Cortex of kidney (tissue), 1 donor: ENCODE measurements at places on chromosomes 13 and 19.

GRCh38 chr13:99113351-99113750 is 87.3 kb upstream of the UBAC2 start:
- DNase-seq = no peak

DNA sequence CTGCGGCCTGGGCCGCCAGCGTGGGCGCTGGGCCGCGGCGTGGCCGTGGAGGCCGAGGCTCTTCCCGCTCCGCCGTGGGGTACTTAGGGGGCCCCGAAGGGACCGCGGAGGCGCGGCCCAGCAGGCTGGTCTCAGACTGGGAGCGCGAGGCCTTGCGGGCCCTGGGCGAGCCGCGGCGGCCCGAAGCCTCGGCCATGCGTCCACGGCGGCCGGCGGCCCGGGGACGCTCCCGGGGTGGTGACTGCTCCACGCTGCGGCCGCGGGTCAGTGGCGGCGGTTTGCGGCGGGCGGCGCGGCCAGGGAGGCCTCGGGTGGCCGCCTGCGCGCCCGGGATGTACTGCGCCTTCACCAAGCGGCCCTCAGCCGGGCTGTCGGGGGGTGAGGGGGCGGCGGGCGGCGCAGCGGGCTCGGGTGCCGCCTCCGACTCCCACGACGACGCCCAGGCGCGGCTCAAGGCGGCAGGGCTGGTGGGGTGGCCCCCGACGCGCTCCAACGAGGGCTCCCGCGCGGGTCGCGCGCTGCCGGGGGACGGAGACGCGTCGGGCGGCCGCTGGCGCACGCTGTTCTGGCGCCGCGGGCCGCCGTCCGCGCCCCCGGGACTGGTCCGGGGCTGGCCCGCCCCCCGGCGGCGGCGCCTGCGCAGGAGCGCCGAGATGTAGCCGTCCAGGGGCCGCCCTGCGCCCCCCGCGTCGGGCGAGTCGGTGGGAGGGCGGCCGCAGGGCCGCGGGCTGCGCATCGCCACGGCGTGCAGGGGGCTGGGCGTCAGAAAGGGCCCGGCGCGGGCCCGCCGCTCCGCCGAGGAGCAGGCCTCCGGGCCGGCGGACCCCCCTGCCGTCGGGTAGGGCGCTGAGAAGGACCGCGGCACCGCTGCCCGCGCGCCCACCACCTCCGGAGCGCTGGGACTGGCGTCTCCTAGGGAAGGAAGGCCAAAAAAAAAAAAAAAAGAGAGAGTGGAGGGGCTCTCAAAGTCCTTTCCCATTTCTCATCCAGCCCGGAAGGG is 11.7 kb downstream of the DACT3 start:
- DNase-seq = no peak

GRCh38 chr19:13104360-13104847 is 1.7 kb upstream of the LYL1 start:
- DNase-seq = no peak

DNA sequence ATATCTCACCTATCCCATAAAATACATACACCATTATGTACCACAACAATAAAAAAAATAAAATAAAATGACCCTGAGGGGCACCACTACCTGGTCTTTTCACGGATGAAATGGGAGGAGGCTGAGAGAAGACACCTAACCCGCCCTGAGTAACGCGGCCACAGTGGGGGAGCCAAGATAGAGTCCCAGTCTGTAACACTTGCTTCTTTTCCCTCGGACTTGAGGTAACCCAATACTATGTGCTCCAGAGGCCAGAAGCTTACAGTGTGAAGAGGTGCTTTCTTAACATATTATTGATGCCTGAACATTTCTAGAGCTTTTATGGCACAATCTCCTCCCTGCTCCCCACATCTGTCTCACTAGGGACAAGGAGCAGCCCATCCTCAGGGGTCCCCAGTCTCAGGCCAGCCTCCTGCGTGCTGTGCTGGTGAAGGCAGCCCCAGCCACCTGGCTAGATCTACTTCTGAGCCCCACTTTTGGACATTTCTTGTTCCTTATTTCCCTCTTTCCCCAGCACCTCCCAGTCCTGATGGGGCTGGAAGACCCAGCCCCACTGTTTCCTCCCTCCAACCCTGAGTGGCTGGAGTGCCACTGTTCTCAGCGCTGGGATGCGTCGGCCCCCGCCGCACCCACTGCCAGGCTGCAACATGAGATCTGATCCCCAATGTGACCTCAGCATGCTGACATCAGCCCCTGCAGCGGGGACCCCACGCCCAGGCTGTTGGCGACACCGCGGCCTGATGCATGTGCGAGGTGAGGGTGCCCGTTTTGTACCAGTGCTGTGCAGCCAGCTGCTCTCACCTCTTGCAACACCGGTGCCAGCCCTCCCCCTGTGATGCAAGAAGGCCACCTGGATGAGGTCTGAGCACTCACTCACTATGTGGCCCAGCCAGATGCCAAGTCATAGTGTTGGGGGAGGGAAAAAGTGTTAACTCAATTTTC is 143.3 kb downstream of the DCLK1 start:
- no peak for DNase-seq

DNA sequence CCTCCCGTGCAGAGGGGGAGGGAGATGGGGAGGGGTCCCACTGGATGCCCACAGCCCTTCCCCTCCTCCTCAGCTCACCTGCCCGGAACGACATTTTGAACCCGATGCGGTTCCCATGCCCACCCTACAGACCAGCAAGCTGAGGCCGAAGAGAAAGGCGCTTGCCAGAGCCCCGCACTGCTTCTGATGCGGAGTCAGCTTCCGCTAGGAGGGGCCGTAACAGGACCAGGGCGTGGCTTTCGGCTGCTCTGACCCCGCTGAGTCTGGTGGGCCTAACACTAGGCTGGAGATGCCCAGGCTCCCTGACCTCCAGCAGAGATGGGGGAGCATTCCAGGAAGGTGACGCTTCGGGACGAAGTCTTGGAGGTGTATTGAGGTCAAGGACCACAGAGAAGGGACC is 6.7 kb downstream of the ONECUT3 start:
- no peak for DNase-seq

DNA sequence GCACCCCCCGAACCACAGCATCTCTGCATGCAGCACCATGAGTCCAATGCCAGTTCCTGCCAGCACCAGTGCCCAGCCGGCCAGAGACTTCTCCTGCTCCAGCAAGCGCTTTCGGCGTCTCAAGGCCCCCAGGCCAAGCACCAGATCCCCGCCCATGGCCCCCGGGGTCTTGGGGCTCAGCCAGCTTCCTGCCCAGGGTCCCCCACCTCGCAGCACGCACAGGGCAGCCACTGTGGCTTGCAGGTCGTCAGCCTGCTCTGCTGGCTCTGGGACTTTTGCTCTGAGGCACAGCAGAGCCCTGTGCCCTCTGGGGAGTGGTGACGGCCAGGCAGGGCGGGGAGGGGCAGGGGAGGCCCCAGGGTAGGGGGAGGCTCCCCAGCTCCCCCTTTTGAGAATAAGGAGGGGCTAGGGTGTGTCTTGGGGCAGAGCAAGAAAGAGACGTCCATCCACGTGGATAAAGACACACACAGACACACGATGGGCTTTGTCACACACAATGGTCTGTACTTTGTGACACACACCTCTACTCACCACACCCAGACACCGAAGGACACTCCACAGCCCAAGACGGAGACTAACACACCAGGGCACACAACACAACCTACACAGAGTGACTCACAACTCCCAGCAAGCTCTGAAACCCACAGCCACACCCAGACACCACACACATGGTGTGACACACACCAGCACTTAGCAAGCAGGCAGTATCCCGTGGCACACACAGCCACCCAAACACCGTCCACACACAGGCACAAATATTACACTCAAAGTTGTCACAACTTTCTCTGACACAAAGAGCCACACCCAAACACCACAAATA is at the start of gene KCNN4:
Gene KCNN4 (minus strand): TSS at position 268 of the 820 bp plus-strand sequence. CDS start 112 bp downstream, at position 156.
- DNase-seq = no peak

DNA sequence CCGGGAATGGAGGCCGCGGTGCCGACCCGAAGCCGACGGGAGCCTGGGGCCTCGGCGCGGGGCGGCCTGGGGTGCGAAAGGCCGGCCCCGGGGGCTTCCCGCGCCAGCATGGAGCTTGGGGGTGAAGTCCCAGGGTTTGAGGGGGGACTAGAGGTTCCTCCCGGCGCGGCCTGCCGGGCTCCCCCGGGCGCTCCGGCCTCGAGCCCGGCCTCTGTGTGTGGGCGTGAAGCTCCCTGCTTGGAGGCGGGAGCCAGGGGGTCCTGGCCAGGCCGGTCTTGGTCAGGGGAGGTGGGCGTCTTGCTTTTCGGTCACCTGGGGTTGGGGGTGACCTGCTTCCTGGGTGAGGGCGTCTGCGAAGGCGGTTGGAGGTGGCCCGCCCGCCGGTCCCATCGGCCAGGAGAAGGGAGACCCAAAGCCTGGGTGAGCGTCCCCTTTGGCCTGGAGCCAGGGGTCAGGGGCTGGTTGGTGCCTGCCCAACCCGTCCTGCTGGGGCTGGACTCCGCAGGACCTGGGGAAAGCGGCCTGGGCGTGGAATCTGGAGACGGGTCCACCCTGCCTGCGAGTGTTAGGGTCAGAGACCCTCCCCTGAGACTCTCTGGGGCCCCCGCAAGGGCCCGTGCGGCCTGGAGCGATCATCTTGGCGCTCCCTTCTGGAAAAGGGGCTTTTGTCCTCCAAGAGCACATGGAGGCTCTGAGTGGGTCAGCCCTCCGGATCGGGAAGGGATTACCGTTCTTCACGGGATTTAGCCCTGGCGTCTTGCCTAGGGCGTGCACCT is 535 bp downstream of the BSG start:
- no peak for DNase-seq

GRCh38 chr19:19004144-19004543 is 29.2 kb downstream of the SUGP2 start:
- DNase-seq = no peak

GRCh38 chr13:108034909-108035410 is 180.4 kb downstream of the LIG4 start:
- DNase-seq = no peak

GRCh38 chr19:43594710-43595604 is 977 bp downstream of the IRGQ start:
- no peak for DNase-seq

GRCh38 chr13:24921881-24922280 is 157.9 kb downstream of the RNF17 start:
- DNase-seq = no peak

GRCh38 chr19:44618640-44619357 is 5.4 kb downstream of the IGSF23 start:
- no peak for DNase-seq

DNA sequence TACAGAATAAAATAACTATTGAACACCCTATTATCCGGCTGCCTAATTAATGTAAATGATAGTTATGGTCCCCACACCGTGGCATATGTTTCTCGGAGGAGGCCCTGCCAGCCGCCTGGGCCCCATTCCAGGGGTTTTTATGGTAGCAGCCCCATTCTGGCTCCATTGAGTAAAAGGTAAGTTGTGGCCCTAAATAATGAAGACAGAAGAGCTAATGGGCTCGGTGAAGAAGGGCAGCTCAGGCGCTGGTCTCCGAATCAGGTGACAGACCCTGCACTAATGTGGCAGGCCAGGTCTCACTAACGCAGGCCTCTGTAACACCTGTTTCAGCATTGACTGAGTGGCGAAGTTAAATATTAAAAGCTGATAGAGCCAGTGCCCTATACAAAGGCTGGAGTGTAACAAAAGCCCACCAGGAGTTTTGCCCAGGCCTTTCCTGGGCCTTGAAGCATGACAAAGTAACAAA is 19.1 kb downstream of the POP4 start:
- DNase-seq = no peak

- DNase-seq = no peak
Observed at GRCh38 chr19:12159773-12160414, 3.0 kb upstream of the ZNF136 start.

GRCh38 chr19:49340069-49340864 is 5.1 kb downstream of the CD37 start:
- DNase-seq = no peak

DNA sequence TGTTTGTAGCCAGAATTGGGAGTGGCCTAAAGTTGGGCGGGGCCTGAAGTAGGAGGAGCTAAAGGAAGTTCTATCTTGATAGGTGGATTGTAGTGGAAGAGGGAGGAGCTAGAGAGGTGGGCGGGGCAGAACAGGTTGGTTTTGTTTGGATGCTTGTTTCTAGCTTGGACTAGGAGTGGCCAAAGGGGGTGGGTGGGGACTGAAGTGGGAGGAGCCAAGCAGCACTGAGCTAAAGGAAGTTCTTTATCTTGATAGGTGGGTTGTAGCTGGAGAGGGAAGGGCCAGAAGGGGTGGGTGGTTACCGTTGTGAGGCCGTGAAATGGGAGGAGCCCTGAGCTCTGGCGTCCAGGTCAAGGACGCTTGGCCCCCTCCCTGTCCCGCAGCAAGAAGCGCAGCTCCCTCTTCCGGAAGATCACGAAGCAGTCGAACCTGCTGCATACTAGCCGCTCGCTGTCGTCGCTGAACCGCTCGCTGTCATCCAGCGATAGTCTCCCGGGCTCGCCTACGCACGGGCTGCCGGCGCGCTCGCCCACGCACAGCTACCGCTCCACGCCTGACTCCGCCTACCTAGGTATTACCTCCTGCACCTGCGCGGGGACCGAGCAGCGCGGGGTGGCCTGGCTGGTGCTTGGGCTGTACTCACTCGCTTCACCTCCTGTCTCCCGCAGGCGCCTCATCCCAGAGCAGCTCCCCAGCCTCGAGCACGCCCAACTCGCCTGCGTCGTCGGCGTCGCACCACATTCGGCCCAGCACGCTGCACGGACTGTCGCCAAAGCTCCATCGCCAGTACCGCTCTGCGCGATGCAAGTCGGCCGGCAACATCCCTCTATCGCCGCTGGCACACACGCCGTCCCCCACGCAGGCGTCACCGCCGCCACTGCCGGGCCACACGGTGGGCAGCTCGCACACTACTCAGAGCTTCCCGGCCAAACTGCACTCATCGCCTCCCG is 8.0 kb downstream of the DNASE2 start:
- no peak for DNase-seq

DNA sequence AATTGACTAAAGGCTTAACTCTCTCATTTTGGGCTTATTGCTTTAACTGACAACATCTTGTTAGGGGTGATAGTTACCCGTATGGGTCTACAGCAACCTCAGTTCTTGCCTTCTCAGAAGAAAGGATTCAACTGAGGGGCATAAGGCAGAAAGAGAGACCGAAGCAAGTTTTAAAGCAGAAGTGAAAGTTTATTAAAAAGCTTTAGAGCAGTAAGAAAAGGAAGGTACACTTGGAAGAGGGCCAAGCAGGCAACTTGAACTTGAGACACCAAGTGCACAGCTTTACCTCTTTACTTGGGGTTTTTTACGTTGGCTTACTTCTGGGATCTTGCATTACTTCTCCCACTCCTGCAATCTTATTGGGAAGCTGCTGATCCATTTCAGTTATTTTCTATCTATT is 246.9 kb upstream of the PRR20A start:
- DNase-seq = no peak

DNA sequence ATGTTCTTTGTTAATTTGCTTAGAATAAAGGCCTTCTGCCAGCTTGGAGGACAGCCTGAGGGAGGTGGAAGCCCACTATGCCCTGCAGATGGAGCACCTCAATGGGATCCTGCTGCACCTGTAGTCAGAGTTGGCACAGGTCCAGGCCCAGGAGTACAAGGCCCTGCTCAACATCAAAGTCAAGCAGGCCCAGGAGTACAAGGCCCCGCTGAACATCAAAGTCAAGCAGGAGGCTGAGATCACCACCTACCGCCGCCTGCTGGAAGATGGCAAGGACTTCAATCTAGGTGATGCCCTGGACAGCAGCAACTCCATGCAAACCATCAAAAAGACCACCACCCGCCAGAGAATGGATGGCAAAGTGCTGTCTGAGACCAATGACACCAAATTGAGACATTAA is 41.7 kb downstream of the ZNF85 start:
- DNase-seq = no peak
